GM10248 (cell line): ENCODE measurements at places on chromosomes 4 and X.

DNA sequence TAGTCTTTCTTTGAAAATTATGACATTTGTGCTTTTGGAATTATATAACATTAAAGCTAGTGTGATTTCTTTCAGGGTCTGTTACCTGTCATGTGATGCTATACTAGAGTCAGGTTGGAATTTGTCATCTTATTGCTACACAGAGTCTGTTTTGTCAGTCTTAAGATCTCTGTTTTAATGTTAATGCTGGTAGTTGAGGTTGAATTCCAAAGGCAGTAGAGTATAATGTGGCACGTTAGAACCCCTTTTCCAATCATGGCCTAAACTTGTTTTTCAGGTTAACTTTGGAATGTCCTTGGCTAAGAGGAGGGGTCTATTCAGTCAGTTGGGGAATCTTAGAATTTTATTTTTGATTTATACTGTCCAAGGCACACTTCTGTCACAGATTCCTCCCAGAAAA is 258.5 kb downstream of the PABPC4L start:
- DNase-seq, result no peak

DNA sequence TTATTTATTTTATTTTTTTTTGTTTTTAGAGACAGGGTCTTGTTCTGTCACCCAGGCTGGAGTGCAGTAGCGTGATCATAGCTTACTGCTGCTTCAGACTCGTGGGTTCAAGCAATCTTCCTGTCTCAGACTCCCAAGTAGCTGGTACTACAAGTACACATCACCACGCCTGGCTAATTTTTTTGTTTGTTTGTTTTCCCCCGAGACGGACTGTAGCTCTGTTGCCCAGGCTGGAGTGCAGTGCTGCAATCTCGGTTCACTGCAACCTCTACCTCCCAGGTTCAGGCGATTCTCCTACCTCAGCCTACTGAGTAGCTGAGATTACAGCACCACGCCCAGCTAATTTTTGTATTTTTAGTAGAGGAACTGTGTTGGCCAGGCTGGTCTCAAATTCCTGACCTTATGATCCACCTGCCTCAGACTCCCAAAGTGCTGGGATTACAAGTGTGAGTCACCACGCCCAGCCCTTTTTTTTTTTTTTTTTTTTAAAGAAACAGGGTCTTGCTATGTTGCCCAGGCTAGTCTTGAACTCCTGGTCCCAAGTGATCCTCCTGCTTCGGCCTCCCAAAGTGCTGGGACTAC is 32.2 kb downstream of the COPS4 start:
- DNase-seq, result no peak

DNA sequence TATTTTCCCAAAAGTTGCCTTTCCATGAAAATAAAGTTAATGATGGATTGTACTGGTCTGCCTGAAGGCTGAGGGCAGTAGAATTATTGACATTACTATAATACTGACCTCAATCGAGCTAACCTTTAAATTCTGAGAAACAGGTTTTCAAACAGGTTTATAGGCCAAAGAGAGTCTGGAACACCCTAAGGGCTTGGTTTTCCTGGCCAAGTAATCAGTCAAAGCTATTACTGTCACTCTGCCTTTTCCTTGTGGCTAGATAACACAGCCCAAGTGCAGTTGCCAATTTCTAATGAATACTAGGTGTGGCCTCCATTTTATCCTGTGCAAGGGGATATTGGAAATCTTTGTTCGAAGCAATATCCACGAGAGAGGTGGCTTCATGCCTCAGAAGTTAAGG is 75.2 kb downstream of the INTS12 start:
- no peak for DNase-seq

DNA sequence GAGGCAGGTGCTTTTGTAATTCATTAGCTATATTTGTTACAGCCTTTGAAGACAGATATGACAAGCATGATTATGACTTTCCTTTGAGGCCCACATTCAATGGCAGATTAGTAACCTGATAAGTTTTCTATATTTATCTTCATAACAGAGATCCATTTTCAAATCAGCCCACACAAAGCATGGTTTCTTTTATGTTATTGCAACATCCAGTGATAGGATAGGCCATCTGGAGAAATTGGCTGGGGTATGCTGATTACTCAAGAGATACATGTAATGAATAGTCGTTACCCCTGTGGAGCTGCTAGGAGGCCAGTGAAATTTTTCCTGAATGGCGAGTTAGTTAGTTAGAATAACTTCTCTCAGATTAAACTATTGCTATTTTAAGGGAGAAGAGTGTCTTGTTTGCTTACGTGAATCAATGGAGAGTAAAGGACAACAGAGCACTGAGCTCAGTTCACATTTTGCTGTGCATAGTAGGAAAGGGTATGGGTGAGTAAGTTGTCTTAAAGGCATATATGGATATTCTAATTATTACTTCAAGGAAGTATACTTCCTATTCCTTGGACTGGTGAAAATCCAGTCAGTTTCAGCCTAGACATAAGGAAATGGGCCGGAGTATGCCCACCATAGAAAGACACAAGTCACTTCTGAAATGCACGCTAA is 79.2 kb upstream of the DKK2 start:
- DNase-seq, result no peak

DNA sequence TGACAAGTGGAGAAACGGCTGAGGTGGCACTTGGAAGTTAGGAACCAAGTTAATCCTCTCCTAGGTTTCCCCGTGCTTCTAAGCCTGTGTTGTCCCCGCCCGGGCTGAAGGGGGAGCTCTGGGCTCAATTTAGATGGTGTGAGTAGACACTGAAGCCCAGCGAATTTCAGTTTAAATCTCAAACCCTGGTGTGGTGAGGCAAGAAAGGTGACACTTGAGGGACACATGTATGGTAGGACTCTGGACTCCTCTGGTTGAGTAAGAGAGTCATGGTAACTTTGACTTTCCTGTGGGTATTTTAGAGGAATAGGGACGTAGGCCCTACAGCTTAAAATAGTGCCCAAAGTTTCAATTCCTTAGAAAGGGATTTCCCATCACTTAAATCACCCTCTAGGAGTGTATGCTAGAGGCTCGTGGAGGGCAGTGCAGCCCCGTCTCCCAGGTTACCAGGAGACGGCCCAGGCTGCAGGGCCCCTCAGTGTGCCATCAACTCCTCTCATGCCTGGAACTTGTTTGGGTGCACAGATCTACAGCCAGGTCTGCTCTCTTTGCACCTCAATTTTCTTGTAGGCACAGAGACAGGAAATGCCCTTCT is 24.0 kb downstream of the HAND2 start:
- DNase-seq, result peak; percentile 79

DNA sequence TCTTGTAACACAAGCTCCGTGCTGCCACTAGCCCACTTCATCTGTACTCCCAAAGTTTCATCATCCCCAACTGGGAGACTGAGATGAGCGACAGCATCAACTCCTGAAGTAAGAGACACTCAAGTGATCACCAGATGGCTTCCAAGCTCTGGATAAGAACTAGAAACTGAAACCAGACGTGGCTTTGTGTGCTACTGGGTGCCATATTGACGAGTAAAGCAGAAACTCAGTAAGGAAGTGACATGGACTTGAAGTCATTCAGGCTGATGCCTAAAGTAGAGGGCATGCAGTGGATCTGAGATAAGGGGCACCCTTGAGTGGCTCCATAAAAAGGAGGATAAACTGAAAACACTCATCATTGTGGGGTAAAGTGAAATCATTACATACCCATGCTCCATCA is 72.4 kb downstream of the PCYT1B start:
- no peak for DNase-seq

DNA sequence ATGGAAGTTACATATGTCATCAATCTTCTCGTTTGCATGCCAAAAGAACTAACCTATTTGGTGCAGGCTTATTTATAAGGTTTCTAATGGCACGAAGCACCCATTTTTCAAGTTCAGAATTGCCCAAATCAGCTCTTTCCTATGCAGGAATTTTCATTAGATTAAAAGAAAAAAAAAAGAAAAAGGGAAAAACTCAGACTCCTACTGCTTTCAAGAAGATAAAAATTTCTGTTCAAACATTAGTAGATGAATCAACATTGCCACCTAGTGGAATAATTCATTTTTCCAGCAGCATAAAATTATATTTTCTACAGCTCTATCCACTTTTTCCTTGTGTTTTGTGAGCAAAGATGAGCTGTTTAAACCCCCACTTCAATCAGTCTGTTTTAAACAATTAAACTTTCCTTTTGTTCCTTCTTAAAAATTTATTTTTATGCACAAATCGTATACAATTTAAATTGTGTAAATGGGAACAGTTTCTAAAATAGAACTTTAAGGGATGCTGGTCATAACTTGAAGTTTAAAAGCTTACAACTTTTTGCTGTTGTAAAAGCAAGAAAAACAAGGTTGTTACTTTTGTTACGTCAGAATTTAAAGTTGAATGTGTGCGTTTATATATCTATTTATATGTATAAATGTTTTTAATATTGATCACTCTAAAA is 309.9 kb downstream of the ARAP2 start:
- DNase-seq, result no peak

DNA sequence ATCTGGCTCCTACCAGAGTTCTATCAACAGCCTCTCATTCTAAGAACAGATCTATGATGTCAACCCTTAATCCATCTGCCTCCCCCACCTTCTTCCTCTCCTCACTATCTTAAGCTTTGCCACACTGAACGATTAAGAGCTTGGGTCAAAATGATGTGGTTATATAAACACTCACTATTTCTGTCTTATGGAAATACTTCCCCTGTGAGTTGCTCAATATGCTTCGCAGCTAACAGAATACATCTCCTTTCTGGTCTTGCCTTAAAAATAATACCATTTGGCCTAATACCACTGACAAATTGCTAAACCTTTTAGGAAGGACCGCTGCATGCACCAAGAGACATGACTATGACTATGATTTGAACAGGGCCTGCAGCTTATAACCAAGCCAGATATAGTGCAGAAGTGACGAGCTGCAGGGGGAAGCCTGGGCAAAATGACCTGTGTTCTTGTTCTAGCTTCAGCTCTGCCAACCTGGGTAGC is 130.9 kb downstream of the RNF150 start:
- no peak for DNase-seq

DNA sequence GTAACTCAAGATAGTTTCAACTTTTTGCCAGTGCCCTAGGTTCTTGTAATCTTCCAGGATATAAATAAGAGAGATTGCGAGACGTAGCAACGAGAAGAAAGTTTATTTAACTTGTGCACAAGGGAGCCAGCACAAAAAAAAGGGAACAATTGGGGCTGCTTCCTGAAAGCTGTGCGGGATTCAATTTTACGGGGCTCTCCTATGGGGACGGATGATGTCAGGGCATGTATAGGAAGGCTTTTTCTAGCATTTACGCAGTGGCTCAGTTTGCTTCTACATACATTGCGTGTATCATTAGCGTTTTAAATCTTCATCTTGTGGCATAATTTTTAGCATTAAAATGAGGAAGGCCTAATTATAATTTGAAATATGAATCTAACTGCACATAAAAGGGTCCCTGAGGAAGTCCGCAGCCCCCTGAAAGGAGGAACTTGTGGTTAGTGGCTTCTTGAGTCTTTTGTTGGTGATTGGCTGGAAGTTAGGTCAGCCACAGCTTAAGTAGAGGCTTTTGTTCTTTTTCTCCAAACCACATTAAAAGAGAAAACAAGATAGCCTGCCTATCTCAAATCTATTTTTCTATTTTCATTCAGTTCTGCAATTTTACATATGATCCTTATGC is 668.2 kb upstream of the NDST4 start:
- DNase-seq, result no peak

- no peak for DNase-seq
Measured at GRCh38 chr4:70452946-70453345, 19.1 kb upstream of the MUC7 start.

DNA sequence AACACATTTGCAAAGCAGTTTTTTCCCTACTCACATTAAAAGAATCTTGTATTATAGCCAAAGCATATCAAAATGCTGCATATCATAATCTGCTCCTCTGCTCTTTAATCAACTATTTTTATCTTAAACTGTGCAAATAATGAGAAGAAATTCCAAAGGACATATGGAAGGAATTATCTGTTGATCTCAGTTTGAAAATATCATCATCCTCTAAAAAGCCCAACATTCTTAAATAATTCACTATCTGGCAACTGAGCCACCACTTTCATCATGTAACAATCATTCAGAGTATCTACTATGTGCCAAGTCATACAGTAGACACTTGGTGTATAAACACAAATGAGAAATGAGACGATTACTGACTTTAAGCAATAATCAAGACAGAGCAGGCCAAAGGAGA is 63.0 kb downstream of the PRSS12 start:
- DNase-seq, result no peak

DNA sequence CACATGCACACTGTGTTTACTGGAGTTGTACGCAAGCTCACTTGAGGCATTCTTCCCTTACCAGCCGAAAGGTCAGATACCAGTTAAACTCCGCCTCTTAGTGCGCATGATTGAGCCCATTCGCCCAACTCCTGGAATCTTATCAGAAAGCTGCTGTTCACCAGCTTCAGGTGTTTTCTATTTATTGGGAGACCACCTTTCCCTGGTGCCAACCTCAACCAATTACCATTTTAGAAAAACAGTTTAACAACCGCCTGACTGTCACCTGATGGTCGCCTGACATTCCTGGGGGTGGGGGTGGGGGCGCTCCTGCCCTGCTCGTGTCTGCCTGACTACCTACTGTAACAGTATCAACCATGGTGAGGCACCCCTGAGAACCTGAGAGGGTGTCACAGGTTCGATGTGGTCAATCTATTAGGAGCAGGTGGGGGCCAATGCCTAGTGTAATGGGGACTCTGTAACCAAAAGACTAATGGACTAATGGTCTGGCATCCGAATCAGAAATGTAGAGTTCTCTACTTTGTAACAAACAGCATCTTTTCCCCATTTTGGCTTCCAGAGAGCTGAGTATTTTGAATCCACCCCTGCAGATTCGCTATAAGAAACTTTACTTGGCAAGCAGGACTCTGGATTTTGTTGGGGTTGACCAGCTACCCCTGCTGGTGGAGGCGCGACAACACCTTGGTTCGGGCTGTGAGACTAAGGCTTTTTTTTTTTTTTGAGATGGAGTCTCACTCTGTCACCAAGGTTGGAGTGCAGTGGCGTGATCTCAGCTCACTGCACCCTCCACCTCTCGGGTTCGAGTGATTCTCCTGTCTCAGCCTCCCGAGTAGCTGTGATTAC is 58.2 kb upstream of the ZNF157 start:
- peak; percentile 50 for DNase-seq

- no peak for DNase-seq
Measured at GRCh38 chr4:98861100-98861884, 67.6 kb downstream of the EIF4E start.

GRCh38 chr4:164154416-164154815 is 599.5 kb upstream of the SMIM31 start:
- DNase-seq, result no peak

DNA sequence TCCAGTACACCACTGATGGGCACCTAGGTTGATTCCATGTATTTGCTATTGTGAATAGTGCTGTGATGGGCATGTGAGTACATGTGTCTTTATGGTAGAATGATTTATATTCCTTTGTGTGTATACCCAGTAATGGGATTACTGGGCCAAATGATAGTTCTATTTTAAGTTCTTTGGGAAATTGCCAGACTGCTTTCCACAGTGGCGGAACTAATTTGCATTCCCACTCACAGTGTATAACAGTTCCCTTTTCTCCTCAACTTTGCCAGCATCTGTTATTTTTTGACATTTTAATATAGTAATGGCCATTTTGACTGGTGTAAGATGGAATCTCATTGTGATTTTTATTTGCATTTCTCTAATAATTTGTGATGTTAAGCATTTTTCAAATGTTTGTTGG is 25.9 kb downstream of the CC2D2A start:
- DNase-seq, result no peak
